NK-92 treated with Interleukin-12 subunit alpha and Interleukin-12 subunit beta, amount 100 ng/mL, for 24 hours (cell line): ENCODE measurements at places on chromosomes 2 and 18.

- no peak for DNase-seq
Observed at GRCh38 chr2:145846982-145847381, 1327.1 kb upstream of the ZEB2 start.

- peak; percentile 44 for DNase-seq
Observed at GRCh38 chr18:48542513-48543181, 3.8 kb downstream of the CTIF start.

GRCh38 chr18:1958798-1959197 lies 612.5 kb downstream of the METTL4 start:
- no peak for DNase-seq

GRCh38 chr2:168608796-168609195 lies 152.7 kb downstream of the CERS6 start:
- no peak for DNase-seq

GRCh38 chr2:134609924-134610513 lies 108.8 kb downstream of the TMEM163 start:
- no peak for DNase-seq

DNA sequence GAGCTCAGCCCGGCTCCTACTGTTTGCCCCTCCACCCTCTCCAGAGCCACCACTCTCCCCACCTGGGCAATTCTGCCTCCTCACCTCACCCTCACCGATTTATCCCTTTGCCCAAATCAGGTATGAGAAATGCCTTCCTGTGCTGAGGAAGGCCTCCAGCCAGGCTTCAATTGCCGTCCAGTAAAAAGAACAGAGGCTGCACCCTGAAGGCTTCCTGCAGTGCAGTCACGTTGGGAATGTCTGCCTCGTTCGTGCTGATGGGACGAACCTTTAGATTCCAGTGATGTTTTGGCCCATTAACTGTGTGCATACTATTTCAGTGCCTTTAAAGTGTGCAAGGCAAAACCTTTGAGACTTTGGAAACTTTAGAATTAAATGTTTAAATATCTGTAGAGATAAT lies 34.2 kb downstream of the ATP6V1C2 start:
- DNase-seq: no peak

GRCh38 chr2:68251855-68252399 lies 405 bp downstream of the PPP3R1 start:
- peak; percentile 27 for DNase-seq

- no peak for DNase-seq
Observed at GRCh38 chr2:96163415-96163767, 18.2 kb upstream of the DUSP2 start.

- DNase-seq: no peak
Observed at GRCh38 chr2:12694990-12695774, 21.6 kb upstream of the TRIB2 start.

GRCh38 chr2:392926-393280 lies 105.0 kb upstream of the ALKAL2 start:
- DNase-seq: no peak

DNA sequence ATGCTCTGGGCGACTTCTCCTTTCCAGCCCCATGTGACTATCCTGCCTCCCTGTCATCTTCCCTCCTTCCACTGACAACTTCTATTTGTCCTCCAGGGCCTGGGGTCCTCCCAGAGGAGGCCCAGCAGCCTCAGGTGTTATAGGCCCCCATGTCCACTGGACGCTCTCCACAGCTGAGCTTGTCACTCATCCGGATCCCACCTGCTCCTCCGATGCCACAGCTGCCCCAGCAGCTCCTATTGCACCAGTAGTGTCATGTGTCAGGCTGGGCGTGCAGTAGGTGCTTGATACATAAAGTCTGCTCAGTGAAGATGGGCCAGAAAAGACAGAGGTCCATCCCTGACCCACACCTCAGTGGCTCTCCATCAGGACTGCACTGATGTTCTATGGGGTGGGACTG lies 305.7 kb upstream of the MYT1L start:
- DNase-seq: no peak

DNA sequence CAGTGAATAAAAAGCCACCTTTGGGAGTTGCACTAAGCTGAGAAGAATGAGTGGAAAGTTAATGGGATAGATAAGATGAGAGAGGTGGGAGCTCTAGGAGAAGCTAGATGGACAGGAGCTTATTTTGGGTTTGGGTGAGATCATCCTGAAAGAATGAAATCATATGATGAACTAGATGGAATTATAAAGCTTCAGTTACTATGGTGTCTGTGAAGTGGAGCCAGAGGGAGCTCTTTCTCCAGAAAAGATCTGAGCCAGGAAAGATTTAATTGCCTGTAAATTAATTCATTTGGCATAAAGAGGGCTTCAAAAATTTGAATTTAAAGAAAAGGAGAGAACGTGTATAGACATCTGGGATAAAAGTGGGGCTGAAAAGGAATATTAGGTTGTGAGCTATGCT lies 10.3 kb downstream of the DNAH6 start:
- DNase-seq: no peak

- no peak for DNase-seq
Observed at GRCh38 chr18:79070486-79070885, 1.3 kb downstream of the ATP9B start.

DNA sequence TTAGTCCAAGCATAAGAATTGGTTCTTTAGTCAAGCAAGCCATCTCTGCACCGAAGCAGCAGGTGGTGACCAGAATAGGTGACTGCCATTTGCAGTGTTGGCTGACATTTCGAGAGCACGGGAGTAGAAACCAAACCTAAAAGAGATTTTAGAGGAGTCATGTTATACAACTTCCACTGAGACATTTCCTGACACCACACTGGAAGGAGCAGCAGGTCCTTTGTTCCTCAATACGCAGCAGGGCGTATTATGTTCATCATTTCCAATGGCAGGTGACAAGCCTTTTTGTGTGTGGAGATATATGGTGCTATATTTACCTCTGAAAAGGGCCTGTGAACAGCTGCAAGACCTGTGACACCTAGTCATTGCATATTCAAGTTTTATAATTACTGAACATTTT lies 418.8 kb upstream of the NETO1 start:
- DNase-seq: no peak

GRCh38 chr2:16750175-16750924 lies 84.7 kb upstream of the CYRIA start:
- DNase-seq: no peak

DNA sequence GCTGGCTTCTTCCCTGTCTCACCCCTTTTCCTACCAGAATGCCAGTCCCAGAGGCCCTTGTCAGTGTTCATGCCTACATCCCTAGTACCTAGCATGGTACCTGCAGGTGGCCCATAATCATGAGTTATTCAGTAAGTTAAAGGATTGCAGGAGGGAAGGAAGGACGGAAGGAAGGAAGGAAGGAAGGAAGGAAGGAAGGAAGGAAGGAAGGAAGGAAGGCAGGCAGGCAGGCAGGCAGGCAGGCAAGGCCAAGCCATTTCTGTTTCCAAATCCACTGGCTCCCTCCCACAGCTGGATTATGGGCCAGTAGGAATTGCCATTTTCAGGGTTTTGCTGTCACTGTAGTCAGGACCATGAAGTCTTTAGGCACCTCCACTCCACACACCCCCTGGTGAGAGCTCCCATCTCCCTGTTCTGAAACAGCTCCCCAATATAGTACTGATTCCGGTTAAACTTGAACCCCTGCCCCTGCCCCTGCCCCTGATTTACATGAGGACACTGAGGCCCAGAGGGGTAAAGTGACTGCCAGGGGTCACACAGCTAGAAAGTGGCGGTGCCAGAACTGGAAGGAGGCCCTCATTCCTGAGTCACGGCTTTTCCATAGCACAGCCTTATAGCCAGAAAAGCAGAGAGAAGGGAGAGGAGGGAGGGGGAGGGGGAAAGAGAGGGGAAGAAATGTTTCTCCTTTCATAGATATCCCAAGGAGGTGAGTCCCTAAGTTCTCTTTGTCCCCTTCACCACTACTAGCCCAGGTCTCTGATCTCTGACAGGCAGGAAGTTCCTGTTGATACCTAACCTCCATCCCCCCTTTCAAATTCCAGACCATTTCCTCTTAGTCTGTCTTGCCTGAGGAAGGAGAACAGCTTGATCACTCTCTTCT lies 12.2 kb upstream of the TNS1 start:
- no peak for DNase-seq

GRCh38 chr2:45882707-45883602 lies 231.5 kb downstream of the PRKCE start:
- no peak for DNase-seq

DNA sequence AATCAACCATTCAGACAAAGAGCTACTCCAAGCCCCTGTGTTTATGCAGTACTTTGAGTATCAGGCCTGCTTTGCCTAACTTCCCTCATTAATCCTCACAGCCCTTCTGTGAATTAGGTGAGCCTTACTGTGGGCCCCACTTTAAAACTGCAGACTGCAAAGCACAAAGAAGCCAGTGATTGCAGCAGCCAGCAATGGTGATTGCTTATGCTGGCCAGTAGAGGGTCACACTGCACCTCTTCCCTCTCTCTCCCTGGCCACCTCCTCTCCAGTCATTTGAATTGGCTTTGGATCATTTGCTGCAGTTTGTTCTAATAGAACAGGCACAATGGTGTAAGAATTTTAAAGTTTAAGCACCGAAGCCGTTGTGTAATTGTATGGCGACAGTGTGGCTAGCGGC lies 229.9 kb downstream of the AGPS start:
- no peak for DNase-seq
